Right forelimb (tissue), 1 donor: ENCODE measurements at places on chromosomes 1 and 21.
A peak's percentile ranks its signal among the peaks of the same experiment; 100 is the strongest.

GRCh38 chr1:119647228-119647733, 785 bp downstream of the ZNF697 start:
- peak; percentile 52 for DNase-seq

- no peak for DNase-seq
These were observed 275.2 kb downstream of the KAZN start for GRCh38 chr1:14873677-14874076.

DNA sequence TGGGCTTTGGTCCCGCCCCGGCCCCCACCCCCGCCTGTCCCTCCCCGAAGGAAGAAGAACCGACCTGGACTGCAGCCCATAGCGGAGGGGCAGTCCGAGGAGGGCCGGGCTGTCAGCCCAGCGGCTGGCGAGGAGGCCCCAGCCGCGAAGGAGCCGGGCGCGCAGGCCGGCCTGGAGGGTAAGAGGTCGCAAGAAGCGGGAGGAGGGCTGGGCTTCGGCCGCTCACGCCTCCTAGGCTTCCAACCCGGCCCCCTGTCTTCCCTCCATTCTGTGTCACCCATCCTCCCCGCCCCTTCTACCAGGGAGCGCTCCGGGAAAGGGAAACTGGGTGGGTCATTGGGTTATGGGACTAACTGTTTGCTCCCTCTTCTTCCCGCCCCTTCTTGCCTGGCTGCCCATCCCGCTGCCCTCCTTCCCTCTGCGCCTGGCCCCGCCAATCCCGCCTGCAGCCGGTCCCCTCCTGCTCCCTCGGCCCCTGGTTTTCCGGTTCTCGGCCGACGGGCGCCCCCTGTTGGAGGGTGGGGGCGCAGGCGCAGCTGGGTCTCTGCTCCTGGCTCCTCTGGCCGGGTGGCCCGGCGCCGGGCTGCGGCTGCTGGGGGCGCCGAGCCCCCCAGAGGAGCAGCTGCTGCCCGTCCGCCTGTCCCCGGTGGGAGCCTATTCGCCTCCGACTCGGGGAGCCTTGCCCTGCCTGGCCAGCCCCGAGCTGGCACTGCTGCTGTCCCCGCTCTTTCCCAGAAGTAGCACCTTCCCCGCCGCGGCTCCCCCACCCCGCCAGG, 2.4 kb downstream of the RUSC1 start:
- DNase-seq = peak; percentile 96

DNA sequence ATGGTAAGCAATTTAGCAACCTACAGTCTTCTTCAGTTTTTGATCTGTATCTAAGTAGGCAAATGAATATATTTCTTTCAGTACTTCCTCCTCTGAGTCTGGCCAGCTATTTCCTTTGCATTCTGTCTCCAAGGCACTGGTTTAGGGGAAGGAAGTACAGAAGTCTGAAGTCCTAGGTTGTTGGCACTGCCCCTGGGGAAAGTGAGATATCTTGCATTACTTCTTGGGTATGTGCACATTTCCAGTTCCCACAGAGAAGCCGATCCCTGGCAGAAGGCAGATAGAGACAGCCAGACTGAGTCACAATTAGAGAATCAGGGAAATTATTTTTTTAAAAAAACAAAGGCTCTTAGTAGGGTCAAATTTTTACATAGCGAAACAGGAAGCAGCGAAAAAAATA, 98.8 kb downstream of the RASAL2 start:
- DNase-seq = no peak

DNA sequence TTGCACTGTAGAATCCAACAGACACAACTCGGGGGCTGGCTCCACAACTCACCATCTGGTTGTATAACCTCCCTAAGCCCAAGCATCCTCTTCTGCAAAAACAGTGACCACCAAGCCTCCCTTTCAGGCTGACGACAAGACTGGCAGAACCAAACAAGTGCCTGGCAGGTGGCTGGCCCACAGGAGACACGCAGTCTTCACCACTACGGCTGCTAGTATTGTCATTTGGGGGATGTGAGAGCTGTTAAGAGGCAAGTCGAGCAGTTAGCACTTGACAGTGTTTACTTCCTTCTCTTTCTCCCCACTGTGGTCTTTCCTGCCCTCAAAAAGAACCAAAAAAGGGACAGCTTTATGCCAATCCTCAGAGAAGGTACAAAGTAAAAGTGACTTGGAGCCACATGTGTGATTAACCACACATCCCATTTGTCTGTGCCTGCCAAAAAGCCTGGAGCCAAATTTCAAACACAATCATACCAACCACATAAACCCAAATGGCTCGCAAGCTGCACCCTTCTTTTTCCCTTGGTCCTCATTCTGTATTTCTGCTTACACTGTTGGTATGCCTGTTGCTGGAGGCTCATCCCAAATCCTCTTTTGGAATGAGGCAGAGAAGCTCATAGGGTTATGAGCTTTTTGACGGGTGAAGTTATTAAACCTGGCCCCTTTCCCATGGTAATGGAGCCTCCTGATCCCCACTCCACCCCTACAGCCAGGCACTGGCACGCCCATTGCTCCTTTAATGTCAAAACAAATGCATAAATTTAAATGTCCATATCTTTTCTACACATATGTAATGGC, 94.1 kb downstream of the TGFBR3 start:
- DNase-seq = no peak

DNA sequence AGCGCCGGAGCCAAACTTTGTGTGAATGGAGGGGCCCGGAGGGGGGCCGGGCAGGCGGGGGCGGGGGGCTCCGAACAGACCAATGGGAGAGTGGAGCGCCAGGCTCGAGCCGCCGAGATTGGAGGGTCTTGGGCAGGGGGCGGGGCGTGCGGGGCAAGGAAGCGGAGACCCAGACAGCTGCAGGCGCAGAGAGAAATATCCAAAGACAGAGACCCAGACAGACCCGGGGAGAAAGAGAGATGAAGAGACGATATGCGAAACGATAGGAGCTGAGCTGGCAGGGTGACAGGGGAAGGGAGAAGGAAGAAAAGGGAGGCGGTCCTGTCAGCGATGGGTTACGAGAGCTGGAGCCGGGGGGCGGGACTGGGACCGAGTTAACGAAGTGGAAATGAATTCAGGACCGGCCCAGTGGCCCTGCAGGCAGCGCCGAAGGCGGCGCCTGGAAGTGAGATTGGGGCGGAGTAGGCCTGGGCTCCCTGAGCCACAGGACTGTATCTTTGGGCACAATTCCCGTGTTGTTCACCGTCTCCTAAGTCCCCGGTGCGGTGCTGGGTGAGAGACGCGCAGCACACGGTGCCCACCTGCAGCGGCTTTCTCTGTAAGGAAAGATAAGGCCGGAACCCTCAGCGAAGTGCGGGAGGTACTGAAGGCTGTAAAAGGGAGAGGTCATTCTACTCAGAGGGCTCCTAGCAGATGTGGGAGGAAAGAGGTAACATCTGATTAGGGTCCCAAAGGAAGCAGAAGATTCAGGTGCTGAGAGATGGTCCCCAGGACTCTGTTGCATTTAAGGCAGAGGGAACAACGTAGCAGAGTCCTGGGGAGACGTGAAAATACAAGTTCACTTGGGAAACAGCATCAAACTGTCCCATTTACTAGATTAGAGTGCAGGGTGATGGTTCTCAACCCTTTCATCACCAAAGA, 543 bp upstream of the KCNJ10 start:
- peak; percentile 88 for DNase-seq

- DNase-seq = no peak
These were observed 94.3 kb downstream of the GLUL start for GRCh38 chr1:182297335-182297734.

- DNase-seq = peak; percentile 70
These were observed 5.7 kb downstream of the GJB3 start for GRCh38 chr1:34786521-34787325.

GRCh38 chr1:38153778-38154470, 107.3 kb upstream of the POU3F1 start:
- no peak for DNase-seq

GRCh38 chr1:36625935-36626310, 143.2 kb upstream of the CSF3R start:
- DNase-seq = no peak

DNA sequence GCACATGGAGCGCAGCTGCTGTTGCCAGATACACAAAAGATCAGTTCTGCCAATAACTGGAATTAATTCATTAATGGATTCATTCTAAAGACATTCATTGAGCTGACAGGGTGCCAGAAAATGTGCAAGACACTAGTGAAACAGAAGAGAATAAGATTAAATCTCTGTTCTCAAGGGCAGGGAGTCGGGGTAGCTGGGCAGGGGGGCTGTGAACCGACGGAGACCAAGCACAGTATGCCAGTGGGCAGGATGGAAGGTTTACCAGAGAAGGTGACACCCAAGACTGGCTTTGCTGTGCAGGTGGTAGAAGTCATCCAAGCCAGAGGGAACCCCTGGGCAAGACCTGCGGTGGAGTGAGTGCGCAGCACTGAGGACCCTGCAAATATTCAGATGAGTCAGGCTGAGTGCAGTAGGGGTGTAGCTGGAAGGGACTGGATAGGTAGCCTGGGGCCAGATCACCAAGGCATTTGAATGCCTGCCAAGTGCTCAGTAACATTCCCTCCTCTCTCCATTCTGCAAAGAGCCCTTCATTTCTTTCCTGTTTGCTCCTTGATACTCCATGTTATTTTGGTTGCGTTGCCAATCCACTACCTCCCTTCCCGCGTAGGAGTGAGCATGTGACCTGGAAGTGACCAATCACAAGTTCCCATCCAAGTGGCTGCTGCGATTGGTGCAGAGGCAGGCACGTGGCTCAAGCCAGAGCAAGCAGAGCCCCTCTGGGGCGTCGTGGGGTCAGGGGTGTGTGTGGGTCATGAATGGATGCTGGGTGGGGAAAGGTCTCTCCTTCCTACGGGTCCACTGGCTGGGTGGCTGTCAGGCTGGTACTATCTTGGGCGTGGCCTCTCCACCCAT, 413.1 kb downstream of the PTPRU start:
- DNase-seq = peak; percentile 18

DNA sequence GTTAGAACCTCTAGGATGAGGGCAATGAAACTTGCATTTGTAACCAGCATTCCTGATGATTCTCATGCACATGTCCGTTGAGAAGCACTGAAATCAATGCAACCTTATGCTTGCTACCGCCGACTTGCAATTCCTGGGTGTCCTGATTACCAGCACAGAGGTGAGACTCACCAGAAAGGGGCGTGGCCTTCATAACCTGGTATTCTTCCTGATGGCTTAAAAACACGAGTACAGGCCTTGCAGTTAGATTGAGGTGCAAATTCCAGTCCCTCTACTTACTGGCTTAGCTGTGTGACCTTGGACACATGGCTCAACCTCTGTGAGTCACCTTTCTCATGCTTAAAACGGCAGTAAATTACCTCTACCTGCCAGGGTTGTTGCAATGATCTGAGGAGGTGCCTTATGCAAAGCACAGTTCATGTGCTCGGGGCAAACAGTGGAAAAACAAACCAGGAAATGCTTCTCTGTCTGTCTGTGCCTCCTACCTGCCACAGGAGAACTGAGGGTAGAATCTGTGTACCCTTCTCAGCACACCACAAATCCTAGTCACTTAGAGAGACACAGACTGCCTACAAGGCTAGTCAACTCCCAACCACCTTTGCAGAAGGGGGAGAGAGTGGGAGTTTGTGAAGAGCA, 39.1 kb upstream of the ECE1 start:
- DNase-seq = no peak

- no peak for DNase-seq
These were observed 23.4 kb upstream of the MEF2D start for GRCh38 chr1:156523801-156524480.

- no peak for DNase-seq
These were observed 354.9 kb downstream of the DPYD start for GRCh38 chr1:97565886-97566285.

DNA sequence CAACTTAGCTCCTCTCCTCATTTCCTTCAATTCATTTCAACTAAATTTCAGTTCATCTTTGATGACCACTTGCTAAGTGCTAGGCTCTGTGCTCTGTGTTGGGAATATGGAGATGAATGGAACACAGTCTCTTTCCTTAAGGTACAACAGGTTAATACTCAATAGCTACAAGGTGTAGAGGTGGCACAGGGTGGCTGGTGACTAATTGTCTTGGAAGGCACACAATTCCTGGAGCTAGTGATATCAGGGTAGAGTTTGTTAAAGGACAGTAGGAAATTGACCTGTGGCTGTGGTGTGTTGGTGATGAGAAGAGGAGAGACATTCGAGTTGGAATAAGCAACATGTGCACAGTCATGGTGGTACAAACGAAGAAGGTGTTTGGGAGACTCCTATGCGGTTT, 124.9 kb downstream of the RUNX1 start:
- no peak for DNase-seq

GRCh38 chr1:72938408-72938807, 656.1 kb upstream of the NEGR1 start:
- no peak for DNase-seq

- DNase-seq = no peak
These were observed at the start of gene CADM3 for GRCh38 chr1:159171254-159171687. Gene CADM3 (plus strand): TSS chr1:159171615. CDS start chr1:159171766, 151 bp downstream.

DNA sequence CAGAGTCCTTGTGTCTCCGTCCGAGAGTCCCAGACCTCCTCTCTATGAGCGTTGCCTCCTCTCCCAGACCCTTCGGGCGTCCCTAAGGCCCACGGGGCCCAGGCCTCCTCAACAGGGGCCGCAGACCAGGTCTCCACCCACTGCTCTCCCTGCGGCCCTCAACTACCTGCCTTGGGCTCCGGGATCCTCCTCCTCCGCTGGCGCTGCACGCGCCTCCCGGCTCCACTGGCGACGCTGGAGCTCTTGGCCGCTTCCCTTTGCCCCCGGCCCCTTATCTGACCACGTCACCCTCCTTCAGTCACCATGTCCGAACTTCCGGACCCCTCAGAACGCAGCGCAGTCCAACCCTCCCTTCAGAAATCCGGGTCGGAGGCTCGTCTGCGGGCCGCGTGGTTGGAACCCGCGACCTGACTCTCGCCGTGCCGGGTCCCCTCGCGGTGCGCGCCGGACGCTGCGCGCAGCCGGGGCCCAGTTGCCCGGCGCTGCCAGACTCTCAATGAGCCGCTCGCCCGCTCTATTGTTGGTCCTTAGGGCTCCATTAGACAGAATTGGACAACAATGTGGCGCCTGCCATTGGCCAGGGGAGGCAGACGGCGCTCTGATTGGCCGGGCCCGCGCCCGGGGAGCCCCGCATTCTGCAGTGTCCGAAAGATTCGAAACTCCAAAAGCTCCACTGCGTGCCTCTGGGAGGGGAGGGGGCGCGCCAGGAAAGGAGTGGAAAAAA, at the start of gene DMRTA2:
Gene DMRTA2 (minus strand): TSS at position 498 of the 724 bp plus-strand sequence. CDS start 1,907 bp downstream, outside the sequence.
- DNase-seq = no peak

DNA sequence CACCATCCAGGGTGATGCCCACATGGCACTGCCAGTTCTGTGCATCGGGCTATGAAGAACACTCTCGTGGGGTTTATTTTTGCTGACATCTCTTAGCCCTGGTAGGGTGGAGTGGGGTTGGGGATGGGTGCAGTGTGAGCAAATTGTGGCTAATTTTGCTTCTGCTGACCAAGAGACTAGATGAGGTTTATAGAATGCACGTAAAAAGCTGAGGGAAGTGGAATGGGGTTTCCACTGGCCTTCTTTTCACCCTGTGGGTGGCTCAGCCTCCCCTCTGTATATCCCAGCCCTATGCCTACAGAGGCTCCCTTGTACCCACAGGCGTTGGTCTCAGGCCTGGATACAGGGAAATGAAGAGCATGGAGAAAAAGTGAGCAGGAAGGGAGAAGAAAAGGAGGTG, 44.1 kb upstream of the RAB4A start:
- no peak for DNase-seq

- no peak for DNase-seq
These were observed 368.0 kb downstream of the PDE4B start for GRCh38 chr1:66160719-66161118.
